ENCODE measurements at places on chromosomes 3 and 15. TPM values are rescaled to one million over a fixed set of nuclear protein-coding genes. Genes with fewer than 3 reads are reported as not detected.

GRCh38 chr3:186461141-186461540, 83.0 kb downstream of the CRYGS start:
- DNase-seq: no peak

DNA sequence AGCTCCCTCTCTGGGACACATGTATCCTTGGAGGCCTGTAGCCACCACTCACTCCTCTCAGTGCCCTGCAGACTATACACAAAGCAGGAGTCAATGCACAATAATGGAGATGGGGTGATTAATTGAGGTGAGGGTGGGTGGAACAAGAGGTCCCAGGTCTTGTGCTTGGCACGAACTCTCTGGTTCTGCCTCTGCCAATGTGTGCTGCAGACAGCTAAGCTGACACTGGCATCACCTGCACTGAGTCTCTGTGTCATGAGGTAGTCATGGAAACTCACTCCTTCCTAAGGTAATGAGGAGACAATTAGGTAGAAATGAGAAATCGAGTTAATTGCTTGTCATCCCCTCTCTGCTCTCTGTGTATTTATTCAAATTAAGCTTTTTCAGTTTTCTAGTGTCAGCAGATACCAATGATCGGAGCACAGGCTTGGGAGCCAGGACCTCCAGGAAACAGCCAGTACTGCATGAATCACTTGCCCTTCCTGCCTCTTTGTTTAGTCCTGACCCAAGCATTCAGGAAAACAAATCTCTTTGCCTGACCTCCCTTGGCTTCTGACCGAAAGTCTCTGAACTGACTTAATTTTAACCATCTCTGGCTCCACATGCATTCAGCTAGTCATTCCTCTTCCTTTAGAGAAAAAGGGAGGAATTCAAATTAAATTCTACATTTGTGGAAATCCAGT, 56.7 kb downstream of the DRD3 start:
- DNase-seq: no peak

DNA sequence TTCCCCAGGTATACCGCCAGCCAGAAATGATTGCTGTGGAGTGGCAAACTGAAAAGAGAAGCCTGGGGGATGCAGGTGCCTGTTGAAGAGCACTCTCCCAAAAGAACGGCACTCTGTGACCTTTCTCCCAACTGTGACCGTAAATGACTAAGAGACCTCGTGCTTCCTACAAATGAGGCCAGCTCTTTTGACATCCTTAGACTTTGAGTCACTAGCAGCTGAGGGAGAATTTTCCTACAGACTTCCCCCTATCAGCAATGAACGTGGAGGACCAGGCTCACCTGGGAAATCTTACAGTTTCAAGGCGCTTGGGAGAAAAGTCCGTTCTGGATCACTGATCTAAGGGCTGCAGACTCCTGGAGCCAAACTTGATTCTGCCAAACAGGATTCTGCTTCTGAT, 8.6 kb downstream of the AQP9 start:
- no peak for DNase-seq

- no peak for DNase-seq
Observed at GRCh38 chr15:25054943-25055342, 100.2 kb downstream of the SNRPN start.

DNA sequence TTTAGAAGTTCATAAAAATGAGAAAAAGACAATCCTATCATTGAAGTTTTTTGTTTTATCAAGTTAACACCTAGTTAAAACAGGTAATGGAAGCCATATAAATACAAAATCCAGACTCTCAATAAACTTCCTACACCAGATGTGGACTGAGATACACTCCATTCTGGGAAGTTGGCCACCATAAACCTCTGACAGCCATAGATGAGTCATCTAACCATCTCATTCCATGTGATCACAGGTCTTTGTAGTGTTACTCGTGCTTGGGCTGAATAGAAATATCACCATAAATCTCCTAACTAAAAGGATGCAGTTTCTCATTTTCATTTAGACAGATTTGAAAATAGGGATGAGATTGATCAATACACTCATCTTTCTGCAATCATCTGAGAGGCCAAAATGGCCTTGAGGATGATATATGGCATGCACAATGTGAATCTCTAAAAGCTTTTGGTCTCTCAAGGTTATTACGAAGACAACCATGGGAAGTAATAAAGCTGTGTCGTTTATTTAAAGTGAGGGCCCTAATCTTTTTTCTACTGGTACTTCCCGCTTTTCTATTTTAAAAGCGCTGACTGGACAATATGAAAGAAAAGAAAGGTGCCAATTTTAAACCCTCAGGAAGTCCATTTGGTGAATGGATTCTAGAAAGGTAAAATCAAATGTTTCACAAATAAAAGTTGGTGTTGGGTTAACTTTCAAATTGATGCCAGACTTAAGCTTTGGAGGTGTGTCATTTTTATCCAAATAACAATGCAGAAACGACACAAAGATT, 155.5 kb downstream of the POLR2M start:
- no peak for DNase-seq

DNA sequence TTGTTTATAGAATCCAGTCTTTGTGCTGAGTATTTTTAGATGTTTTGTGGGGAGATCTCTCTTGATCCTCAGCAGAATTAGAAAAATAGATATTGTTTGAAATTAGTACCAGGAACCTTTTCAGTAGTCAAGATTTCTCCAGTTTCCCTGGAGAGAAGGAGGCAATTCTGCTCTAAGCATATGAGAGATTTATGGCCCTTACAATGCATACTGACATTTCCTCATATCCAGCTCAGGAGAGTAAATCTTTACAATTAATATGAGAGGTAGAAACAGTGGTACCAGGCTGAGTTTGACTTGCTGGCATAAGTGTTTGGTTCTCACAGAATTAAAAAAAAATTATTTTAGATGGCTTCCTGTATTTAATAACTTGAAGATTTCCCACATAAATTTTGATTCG, 239.1 kb upstream of the SGO1 start:
- DNase-seq: no peak

- no peak for DNase-seq
Observed at GRCh38 chr3:57783186-57784088, 27.3 kb downstream of the SLMAP start.

DNA sequence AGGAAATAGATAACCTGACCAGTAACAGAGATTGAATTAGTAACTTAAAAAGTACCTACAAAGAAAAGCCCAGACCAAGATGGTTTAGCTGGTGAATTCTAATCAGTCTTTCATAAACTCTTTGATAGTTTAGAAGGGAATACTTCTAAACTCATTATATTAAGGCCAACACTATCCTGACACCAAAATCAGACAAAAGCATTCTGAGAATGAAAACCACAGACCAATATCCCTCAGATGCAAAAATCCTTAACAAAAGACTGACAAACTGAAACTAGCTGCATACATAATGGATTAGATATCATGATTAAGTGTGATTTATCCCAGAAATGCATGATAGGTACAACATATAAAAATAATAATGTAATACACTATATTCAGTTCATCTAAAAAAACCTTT, 115.6 kb downstream of the RFX7 start:
- no peak for DNase-seq

- no peak for DNase-seq
Observed at GRCh38 chr3:59429198-59429597, 379.4 kb upstream of the CFAP20DC start.

DNA sequence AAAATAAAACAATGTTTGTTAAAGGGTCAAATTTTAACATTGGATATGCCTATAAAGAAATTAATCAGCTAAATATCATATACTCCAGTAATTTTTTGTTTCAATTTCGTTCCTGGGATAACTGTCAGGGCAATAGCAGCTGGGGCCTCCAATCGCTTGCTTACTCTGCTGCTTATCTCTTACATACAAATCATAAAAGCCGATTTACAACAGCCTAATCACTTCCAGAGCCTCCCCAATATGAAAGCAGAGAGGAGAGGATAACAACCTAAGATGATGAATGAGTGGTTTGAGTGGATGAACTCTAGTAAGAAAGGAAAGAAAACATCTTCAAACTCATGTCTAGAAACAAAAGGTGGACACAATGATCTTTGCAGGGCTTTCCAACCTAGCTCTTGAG, 80.7 kb upstream of the PSMD6 start:
- no peak for DNase-seq

DNA sequence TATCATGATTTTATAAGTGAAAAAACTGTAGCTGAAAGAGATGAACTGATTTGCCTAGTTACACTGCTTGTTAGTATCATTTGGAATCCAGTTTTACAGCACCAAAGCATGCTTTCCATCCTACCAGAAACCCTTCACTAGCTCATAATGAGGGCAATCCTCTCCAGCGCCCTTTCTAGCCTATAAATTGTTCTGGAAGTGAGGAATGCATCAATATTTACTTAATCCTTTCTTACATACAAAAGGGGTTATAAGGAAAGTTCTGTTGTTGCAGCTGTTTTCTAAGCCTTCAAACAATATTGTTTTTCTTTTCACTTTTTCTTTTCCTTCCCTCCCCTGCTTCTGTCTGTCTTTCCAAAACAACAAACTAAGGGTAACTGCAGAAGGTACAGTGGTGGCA, 11.0 kb upstream of the PCCB start:
- no peak for DNase-seq

GRCh38 chr3:121520510-121520909, 25.3 kb downstream of the POLQ start:
- no peak for DNase-seq

DNA sequence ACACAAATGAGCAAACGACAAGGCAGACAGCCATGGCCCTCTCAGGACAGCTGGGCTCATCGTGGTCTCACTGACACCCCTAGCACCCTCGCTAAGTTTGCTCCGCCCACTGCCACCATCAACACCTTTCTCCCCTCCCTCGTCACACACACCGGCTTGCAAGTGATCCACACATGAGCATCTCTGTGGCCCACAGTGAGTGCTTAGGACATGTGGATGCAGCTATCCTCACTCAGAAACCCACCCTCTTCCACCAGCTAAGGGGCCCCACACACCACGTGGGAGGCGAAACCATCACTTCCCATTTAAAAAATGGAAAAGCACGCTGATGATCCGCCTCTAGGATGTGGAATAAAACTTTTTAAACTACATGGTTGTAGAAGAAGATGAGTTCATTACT, 105.6 kb downstream of the OCA2 start:
- no peak for DNase-seq

DNA sequence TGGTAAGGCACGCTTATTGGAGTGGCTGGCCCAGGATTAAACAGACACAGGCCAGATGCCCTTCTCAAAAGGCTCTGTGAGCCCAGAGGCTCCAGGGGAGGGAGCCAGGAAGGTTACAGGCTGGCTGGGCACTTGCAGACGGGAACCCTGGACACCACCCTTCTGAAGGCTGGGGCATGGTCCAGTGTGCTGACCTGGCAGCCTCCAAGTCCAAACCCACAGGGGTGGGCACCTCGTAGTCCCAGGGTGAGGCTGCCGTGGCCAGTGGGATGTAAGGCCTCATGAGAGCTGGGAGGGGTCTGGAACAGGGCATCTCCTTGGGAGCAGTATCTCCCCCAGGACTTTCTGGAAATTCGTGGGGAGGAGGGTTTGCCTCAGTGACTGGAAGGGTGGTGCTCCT, 19.6 kb downstream of the EFCC1 start:
- DNase-seq: no peak

DNA sequence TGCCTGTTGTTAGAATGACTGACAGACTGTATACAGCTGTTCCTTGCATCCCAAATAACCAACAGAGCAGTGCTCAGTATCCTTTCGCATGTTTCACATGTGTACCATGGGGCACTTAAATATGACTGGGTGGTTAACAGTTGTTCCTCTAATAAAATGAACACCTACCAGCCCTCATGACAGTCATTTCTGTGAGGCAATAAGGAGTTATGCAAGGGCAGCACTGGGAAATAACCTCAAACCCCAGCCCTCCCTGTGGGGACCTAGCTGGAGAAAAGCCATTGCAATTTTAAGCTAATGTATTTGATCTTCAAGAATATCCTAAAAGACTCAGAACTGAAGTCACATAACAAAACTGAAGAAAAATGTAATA, 7.3 kb downstream of the RFT1 start:
- no peak for DNase-seq

DNA sequence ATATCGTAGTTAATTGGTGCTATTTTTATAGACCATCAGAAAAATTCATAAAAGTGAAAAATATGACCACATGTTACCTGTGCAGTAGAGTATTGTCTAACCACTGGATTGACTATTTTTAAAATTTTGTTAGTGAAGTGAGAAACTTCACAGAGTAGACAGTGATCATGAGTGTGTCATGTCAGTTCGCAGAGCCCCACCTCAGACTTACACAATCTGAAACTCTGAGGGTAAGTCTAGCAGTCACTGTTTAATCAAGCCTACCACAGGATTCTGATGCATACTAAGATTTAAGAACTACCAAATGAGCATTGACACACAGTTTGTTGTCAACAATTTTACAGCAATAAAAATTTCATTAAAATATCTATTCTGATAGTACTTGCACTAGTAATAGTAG, 552.9 kb upstream of the SUCLG2 start:
- DNase-seq: no peak

DNA sequence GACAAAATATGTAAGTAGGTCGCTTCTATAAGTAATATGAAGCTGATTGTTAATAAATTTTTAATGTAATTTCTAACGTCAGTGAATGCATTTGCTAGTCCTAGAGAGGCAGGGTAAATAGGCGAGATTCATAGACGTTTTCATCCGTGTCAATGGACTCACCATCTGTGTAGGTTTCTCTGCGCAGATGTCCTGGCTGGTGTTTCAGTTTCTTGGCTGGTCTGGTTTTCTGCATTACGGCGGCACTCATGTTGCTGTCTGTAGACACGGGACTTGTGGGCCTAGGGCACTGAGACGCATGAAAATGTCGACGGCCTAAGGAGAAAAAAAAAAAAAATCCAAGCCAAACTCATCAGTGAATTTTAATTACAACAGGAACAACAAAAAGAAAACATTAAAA, 1153.3 kb downstream of the ROBO1 start:
- no peak for DNase-seq

Gene PCLAF
- total RNA-seq: not detected

Gene PRICKLE2
- 5.5 TPM for total RNA-seq

Gene CLDN16
- not detected for total RNA-seq

Gene AADACL2
- total RNA-seq: not detected

Gene RHCG
- total RNA-seq: not detected

Gene PRSS50
- not detected for total RNA-seq

Gene KLHL6
- total RNA-seq: 0.15 TPM

Gene ARHGEF26
- total RNA-seq: 1.4 TPM

Data from gastrocnemius medialis (tissue), 4 donors.